ENCODE measurements at places on chromosomes 5 and 9. TPM values are rescaled to one million over a fixed set of nuclear protein-coding genes. Genes with fewer than 3 reads are reported as not detected.

DNA sequence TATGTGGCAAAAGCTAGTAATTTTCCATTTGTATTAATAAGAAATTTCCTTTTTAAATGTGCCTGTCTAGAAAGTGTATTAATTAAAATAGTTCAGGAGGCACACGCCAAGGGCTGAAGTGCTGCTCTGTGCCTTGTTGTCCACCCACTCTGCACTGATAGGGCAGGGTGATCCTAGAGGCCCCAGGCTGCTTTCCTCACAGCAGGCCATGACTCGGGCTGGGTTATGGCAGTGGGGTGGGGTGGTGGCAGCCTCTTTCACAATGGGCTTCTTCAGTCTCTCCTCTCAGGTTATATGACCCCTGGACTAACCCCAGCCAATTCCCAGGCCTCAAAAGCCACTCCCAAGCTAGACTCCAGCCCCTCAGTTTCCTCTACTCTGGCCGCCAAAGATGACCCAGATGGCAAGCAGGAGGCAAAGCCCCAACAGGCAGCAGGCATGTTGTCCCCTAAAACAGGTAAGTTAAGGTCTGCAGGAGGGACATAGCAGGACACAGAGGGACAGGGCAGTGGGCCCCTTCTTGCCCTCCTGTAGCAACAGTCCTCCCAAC is 19.5 kb downstream of the CD74 start:
- DNase-seq = no peak

- DNase-seq = no peak
Observed at GRCh38 chr5:89351222-89351621, 468.2 kb upstream of the MEF2C start.

DNA sequence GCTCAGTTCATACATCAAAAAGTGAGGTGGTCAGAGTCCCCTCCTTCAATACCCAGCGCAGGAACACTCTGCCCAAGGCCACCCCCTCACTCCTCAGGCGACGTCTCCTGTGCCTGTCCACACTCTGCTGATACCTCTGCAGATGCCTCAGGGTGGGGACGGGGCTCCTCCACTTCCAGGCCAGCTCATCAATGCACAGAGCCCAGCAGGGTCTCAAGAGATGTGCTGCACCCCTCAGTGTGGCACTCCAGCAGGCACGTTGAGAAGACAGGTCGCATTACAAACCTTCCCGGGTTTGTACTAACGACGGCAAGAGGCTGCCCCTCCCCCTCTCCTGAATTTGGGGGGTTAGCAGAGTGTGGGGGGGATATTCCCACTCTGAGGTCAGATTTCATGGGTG is 128.5 kb downstream of the ZNF354C start:
- no peak for DNase-seq

GRCh38 chr5:29720954-29721353 is 1472.5 kb upstream of the CDH6 start:
- DNase-seq = no peak

DNA sequence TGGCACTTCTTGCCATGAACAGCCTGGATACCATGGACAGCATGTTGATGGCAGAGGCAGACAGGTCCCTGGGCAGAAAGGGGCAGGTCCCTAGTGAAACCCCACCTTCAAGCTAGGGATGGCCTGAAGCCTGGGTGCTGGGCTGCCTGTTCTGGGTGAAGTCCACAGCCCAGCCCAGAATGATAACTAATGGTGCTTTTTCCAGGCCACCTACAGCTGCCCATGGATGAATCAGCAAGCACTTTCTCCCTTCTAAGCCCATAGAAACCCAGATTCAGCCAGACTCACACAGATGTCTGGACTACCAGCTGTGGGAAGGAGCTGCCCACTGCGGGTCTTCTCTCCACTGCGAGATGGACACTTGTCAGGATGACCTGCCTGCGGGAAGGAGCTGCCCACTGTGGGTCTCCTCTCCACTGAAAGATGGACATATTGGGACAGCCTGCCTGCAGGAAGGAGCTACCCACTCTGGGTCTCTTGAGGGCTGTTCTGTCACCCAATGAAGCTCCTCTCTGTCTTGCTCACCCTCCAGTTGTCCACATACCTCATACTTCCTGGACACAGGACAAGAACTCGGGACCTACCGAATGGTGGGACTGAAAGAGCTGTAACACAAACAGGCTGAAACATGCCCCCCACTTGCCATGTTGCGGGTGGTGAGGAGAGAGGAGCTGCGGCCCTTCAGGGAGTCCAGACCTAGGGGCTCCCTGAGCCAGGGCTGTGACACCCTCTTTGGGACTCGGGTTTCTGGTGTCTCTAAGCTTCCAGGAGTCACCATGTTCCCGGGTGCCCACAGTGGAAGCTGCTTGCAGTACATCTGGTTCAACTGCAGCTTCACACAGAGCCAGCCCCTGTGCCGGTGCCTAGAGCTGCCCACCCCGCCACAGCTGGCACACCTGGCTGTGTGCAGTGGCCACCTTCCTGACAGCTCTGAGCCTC is 60.7 kb upstream of the SYNPO start:
- no peak for DNase-seq

DNA sequence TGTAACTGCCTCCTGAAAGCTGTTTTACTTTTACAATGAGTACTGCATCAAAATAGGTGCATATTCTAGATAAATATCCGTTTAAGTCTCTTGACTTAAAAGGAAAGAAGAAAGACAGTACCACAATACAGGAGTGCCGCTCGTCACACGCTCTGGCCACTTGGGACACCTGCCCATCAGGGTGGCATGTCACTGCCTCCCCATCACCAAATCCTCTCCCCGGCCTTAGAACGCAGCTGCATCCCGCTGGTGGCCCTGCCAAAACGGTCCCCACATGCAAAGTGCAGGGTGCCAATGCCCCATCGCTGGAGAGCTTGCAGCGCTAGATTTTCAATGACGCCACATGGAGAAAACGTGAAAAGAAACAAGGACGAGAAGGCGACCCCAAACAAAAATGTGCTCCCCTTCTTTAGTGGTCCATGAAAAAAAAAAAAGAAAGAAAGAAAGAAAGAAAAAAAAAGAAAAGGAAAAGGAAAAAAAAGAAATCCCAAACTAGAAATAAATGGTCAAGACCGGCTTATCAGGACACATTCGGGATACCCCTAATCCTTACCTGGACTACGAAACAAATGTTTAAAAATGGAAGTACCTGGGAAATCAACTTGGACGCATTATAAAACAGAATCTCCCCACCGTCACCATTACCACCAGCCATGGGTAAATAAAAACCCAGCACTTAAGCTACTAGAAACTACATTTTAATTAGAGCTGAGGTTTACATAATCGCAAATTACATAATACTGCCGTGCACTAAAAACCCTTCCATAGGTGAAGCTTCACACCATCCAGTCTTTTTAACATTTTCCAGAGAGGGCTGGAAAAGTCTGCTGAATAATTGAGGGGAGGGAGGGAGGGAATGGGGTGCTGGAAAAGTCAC is 1.0 kb downstream of the ANKH start:
- peak; percentile 56 for DNase-seq

DNA sequence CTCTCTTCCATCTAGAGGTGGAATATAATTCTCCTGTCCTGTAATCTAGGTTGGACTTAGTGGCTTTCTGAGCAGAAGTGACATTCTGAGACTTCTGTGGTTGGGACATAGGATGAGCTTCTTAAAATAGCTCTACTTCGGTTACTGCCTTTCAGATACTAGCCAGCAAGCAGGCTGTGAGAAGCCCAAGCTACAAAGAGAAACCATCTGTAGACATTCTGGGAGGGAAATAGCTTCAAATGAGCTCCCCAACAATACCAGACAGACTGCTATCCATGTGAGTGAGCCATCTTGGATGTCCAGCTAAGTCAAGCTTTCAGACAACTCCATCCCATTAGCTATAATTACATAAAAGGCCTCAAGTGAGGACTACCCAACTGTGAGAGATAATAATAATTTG is 568.9 kb downstream of the DMRTA1 start:
- DNase-seq = no peak

DNA sequence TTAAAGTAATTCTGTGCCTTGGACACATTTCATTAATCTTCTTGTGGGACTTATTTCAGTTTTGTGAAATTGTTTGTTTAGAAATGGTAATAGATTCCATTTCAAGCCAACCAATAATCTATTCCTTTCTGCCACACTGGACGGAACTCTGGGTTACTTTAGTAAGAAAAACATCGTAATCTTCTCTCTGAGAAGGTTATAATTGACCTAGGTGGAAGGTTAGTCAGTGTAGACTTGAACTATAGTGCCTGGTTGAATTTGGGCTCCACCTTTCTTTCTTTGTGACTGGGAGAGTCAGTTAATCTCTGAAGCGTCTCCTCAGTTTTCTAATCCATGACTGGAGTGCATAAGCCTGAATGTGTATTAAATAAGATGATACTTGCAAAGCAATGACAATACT is 89.7 kb upstream of the PRLR start:
- no peak for DNase-seq

DNA sequence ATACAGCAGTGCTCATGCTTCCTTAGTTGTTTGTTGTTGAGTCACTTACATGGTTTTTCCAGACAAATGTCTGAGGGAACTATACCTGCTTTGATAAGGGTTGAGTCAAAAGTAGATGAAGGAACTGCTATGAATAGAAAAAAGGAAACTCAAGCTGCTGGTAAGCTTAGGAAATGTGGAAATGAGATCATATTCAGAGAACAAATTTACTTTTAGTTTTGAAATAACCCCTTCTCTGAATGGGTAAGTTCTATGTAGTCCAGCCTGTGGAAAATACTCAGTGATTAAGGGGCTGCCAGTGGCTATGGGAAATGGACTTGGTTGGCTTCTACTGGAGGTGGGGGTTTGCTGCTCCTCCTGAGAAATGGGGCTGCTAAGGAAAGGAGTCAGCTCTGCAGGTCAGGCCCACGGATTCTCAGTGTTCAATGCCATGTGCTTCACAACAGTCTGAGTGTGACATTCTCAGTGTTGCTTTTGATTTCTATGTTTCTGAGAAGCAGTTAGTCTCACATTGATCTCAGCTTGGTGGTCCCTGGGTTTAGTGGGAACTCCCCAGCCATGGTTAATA is 47.7 kb upstream of the GLRX start:
- DNase-seq = no peak

- peak; percentile 19 for DNase-seq
Observed at GRCh38 chr5:134149571-134150303, 27.0 kb downstream of the SKP1 start.

GRCh38 chr9:121282277-121283079 is 14.5 kb downstream of the GSN start:
- no peak for DNase-seq

- DNase-seq = no peak
Observed at GRCh38 chr5:14712666-14713065, 48.1 kb downstream of the OTULIN start.

DNA sequence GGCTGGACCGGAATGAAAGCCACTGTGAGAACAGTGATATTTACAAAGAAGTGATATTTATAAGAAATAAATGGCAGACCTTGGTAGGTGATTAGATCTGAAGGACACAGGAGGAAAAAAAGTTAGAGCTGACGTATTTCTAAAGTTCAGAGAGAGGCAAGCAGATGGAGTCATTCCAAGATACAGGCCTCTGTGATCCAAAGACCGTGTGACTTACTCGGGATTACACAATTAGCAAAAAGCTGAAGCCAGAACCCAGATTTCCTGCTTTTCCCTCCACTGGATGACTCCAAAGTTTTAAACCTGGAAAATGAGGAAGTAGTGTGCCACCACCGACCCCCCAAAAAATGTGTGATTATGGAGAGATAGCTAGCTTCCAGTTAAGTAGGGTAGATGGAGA is 3.1 kb upstream of the DOCK8 start:
- no peak for DNase-seq

DNA sequence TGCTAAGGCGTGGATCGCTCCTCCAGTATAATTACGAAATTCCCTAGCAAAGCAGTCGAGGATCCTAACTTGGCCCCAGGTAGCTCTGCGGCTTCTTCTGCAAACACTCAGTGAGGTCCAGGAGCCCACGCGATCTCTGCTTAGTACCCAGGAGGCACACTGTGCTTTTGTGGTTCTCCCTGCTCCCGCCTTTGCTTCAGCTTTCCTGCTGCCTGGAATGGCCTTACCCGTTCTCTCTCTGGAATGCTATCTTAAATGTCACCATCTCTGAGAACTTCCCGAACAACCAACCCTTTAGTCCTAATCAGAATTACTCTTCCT is 639 bp downstream of the INVS start:
- DNase-seq = no peak

DNA sequence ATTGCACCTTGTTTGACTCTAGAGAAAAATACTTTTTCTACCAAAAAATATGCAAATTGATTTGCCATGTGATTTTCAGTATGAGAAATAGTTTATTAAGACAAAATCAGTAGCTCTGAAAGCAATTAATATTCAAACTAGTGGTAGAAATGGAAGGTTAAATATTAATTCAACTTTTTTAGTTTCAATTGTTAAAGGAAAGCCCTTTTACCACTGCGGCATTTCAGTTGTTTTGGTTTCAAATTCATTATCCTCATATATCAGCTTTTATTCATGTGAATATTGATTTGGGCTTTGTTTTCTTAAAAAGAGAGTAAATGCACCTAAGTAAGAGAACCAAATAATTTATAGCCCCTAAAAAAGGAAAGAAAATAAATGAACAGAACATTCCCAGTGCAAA is 660.6 kb upstream of the CHD1 start:
- no peak for DNase-seq

DNA sequence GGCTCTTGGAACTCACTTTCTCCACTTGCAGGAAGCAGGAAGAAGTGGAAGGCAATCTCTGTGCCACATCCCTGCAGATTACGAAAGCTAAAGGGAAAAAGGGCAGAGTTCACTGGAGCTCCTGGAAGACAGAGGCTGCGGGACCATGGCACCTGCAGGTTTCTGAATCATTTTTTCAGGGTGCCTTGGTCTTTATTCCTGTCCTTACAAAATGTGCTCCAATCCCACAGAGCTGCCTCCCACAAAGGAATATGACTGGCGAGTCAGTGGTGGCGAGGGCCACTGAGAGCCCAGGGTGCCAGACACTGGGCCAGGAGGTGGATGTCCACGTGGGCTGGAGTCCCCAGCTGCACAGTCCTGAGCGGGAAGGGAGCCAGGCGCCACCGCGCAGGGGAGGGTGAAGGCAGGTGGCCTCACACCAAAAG is 183.0 kb downstream of the FANCC start:
- no peak for DNase-seq

DNA sequence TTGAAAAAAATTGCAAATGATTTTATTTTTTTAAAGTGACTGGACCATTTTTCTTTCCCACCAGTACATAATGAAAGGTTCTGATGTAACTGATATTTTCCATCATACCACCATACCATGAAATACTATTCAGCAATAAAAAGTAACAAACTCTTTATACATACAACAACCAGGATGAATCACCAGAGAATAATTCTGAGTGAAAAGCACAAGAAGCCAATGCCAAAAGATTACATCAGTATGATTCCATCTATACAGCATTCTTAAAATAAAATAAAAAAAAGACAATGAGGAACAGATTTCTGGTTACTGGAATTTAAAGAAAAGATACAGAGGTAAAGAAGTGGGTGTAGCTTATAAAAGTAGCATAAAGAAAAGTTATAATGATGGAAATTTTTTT is 423.7 kb upstream of the ST8SIA4 start:
- DNase-seq = no peak

The TRIP13 gene
- 0.42 TPM for total RNA-seq

The ANKRD31 gene
- 0.05 TPM for total RNA-seq

The DNAI1 gene
- not detected for total RNA-seq

The CCNO gene
- not detected for total RNA-seq

The TOMM5 gene
- total RNA-seq = 43.0 TPM

The HTR1A gene
- not detected for total RNA-seq

The CCDC152 gene
- 0.08 TPM for total RNA-seq

The SPINK6 gene
- total RNA-seq = not detected

The OR1J2 gene
- not detected for total RNA-seq

The C7 gene
- total RNA-seq = 25.5 TPM

The DOLK gene
- 13.4 TPM for total RNA-seq

Measured in liver (tissue), 10 donors.